ENCODE measurements at places on chromosomes 12 and 14.

DNA sequence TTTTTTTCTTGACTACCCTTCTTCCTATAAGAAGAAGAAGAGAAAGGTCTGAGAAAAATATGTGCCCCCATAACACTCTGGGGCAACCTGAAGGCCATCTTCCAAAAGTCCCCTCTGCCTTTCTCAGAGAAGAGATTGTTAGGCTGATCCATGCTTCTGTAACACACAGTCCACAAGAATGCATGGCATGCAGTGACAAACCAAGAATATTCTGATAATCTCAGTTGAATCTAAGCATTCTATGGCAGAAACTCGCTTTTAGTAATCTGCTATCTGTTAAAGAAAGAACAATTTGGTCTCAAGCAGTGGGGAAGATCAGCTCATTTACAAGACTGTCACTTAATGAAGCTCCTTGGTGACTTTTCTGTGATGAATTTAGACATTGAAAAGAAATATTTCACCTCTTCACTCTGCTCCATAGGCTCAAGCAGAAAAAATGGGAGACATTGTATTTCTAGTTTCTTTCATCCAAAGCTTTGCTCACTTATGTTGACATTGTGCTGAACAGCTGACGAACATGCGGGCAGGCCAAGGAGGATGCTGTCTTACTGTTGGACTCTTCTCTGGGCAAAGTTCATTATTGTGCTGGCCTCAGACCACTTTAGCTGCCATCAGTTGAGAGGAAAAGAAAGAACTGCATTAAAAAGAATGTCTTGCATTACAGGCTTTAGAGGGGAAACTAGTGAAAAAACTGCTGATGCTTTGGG, 957.1 kb downstream of the DIO2 start:
- no peak for DNase-seq

DNA sequence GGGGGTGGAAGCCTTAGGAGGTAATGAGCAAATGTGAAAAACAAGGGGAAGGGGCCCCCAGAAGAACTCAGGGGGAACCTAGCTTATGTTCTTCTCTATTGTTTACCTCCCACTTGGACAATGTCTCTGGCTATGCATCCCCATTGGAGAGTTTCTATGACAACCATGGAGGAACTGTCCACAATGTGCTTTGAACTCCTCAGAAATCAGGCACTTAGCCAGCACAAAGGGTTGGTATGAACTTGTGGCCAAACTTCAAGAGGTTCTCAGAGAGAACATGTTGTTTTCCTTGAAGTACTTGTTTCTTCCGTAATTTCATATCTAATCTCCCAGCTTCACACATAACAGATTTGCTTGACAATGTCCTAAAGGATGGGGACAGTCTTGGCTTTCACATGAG, 202.8 kb upstream of the PELI2 start:
- DNase-seq: no peak

DNA sequence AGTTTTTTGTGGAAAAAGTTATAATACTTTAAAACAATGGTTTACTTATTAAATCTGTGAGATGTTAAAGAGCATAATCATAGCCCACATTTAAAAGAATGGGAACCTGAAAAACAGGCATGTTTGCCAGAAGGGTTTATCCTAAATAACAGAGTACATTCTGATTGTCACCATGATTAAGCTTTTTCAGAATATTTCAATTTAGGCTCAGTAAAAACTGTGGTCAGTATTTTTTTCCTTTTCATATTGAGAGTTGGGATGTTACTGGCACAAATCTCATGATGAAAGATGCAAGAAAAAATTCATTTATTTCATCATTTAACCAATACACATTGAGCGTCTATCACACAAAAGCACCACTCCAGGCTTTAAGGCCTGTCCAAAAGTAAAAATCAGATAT, 18.6 kb downstream of the EPS8 start:
- no peak for DNase-seq

GRCh38 chr12:104533134-104533533, 76.4 kb downstream of the CHST11 start:
- no peak for DNase-seq

DNA sequence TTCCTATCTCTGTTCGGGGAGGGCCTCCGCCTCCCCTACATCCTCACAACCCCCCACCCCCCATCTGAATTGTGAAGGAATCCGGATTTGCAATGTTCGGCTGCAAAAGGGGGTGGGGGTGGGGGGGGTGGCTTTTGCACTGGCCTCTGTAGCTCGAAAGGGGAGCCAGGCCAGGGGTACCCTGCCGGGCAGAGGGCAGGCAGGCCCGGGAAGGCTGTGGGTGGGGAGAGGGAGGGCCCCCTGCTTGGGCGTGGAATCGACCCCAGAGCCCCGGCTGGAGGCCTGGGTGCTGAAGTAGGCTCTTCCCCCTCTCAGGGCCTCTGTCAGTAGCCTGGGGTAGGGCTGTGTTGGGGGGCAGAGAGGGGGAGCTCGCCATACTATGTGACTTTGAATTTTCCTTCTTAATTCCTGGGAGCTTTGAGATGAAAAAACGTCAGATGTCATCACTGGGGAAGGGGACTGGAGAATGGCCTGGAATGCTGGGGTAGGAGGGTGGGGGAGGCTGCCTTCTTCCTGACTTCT, 1.1 kb downstream of the LRP1 start:
- no peak for DNase-seq

DNA sequence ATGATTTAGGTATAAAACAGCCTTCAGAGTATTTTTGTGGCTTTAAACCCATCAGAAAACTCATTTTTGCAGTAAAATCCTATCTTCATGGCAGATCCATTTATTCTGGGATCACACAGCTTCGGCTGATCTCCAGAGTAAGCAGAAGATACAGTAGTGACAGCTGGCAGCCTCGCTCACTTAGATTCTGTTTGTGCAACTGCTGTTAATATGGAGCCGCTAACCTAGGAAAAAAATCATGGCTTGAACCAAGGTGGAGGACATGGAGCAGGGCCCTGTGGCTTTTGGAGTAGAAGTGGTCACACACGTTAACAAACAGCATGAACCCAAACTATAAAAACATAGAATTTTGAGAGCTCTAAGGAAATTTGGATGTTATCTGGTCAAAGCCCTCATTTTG, 137.2 kb upstream of the ARHGAP5 start:
- no peak for DNase-seq

DNA sequence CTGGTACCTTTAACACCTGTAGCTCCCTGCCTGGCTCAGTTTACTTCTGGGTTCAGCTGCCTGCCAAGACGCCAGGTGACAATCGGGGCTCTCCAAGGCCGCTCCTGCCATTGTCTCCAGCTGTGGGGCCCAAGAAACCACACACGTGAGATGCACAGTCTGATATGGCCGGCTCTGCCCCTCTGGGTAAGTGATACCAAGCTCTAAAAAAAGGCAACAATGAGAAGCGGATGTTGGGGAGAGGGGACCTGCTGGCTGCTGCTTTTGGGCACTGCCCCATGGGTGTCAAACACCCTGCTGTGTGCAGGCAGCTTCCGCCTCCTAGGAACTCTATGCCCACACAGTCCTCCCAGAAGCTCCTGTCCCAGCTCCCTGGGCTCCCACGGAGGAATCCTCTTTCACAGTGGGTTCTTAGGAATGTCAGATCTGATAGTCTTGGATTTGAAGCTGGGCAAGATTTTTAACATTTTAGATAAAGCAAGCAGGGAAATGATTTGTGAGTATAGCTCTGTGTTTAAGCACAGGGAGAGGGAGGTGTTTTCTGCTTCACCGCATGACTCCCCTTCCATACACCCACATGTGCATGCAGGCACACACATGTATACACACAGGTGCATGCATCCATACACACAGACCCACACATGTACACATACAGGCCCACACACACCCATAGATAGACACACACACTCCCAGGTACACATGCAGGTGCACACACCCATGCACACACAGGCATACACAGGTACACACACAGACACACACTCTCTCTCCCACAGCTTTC, 1135.8 kb downstream of the BCL11B start:
- no peak for DNase-seq

DNA sequence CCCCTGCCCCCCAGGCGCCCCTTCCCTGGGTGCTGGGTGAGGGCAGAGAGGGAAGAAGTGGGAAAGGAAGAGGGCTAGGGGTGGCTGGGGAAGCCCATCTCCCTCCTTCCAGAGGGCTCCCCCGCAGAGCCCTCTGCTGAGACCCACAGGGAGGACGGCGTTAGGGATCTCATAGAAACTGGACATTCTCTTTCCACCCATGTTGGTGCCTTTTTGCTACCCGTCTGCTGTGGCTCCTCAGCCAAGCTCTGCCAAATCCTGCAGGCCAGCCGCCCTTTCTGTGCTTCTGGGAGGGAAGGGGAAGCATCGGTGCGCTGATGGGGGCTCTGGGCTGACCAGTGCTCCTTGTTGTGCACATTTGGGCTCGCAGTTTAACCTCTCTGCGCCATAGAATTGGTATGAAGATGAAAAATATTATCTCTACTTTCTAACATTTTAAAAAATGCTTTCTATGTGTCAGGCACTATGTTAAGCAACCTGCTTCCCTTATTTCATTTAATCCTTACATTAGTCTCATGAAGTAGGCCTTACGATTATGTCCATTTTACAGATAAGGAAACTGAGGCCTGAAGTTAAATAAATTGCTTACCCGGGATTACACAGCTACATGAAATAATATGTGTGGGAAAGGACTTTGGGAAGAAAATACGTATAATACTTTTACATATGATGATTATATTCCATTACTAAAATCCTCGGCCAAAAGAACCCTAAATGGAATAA, 981 bp downstream of the SLC48A1 start:
- no peak for DNase-seq

- no peak for DNase-seq
These were observed 5.1 kb upstream of the PAPOLA start for GRCh38 chr14:96497087-96497486.

DNA sequence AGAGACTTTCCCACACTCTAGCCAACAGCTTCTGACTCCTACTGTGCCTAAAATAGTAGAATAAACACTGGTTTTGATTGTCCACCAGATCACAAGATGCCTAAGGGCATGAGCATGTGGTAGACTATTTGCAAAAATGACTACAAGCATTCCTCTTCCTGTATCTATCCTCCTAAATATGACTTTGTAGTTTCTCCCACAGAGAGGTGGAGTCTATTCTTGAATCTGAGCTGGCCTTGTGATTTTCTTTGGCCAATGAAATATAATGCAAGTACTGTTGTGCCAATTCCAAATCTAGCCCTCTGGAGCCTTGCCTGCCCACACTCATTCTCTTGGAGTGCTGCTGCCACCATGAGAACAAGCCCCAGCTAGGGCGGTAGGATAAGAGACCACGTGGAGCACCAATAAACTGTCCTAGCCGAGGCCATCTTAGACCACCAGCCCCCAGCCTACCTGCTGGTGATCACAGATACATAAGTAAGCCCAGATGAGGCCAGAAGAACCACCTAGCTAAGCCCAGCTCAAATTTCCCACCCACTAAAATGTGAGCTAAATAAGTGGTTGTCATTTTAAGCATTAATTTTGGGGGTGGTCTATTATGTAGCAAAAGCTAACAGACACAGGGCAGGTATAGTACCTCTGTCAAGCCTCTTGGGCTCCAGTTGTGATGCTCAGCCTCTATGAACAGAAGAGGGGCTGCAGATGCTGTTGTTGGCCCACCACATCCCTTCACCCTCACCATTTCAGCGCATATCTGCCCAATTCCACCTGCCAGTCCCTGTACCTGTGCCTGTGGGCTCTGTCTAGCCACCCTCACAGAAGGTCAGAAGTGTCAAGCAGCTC, 17.9 kb downstream of the ZFP36L1 start:
- no peak for DNase-seq

GRCh38 chr12:7304456-7304855, 584 bp downstream of the ACSM4 start:
- no peak for DNase-seq

DNA sequence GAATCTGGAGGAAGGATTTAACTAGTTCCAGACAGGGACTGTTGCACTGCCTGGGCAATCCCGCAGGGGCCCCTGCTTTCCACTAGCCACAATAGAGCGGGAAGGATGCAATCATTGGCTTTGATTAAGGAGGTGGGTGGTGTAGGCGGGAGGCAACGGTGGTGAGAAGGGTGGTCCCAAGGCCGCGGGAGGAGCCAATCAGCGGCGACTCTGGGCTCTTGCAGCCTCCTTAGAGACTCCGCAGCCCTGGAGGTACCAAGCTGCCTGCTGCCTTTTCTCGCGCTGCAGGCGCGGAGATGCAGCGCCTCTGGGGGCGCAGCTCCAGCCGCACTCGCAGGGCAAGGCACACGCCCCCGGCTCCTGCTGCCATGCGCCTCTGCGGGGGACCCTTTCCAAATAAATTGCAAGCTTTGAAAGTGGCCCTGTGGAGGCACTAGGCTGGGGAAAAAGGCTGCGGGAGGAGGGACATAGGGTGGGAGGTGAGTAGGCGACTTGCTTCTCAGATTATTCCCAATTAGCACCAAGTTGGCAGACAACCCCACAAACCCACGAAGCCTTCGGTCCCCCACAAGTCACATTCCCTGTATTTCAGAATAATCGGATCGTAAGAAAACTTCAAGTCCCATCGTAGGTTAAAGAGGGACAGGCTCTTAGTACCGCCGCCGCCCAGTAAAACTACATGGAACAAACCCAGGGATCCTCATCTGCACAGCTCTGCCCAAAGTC, 858 bp upstream of the KCNA1 start:
- no peak for DNase-seq

- no peak for DNase-seq
These were observed 30.7 kb downstream of the TMEM63C start for GRCh38 chr14:77212097-77212870.

Data from kidney capillary endothelial cell (primary cell).